SJSA1 (cell line): ENCODE measurements at places on chromosomes 2 and 18. TPM values are rescaled to one million over a fixed set of nuclear protein-coding genes. Genes with fewer than 3 reads are reported as not detected.

GRCh38 chr2:174985614-174986013 lies 19.6 kb downstream of the CHN1 start:
- DNase-seq, result no peak

DNA sequence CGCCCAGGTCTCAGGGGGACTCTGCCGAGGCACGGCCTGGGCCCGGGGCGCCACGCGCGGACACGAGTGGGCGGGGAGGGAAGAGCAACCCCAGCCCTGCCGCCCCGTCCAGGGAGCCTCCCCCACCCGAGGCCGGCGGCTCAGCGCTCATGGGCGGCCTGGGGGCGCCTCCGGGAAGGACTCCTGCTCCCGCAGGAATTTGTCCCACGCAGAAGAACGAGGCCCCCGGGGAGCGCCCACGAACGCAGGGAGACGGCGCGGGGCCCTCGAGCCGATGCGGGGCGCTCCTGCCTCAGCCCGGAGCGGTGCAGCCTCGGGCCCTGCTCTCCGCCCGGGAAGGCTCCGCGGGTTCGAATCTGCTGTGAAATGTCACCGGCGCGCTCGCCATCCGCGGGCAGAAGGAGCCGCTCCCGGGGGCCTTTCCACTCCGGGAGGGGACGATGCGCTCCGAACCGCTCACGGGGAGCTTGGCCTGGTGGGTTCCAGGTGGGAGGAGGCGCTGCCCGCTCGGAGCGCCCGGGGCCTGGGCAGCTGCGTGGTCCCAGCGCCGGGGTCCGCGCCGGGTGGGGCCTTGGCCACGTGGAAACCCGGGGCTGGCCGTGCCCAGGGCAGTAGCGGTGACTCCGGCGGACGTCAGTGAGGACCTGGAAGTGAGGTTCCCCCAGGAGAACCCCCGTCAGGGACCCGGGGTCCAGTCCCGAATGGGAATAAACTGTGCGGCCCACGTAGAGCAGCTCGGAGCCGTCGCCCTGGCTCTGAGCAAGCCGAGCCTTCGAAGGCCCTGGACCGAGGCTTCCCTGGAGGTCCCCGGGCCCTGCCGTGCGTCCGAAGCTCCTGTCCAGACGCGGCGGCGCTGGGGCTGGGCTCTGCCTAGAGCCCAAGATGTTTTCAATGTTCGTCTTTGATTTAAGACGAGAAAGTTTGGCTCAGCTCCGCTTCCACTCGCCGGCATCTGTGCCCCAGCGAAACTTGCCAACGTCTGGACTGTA lies 41.4 kb upstream of the CTDP1 start:
- DNase-seq, result no peak

RHOB gene
- 399 and 453 TPM in 2 replicates for total RNA-seq

HAUS1 gene
- total RNA-seq, result 86.3 and 97.4 TPM in 2 replicates

DNA sequence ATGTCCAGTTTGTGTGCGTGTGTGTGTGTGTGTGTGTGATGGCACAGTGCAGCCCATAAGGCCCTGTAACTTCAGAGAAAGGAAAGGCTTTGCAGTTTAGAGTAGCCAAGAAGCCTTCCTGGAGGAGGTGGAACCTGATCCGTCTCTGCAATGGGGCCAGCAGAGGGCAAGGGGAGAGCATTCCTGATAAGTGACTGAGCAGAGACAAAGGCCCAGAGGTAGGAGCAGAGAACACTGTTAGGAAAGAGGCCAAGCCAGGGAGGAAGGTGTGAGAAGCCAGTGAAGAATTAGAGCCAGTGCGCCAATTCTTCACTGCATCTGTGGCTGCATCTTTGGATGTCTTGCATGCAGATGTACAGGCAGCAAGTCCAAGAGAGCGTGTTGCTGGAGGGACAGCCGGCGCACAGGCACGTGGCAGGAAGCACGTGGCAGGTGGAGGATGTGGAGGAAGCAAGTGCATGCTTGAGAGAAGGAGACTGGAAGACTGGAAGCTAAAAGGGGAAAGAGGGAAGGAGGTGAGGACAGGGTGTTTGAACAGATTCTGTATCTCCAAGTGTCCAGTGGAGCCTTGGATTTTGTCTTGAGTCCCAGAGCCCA lies 196.3 kb downstream of the CTIF start:
- no peak for DNase-seq

DNA sequence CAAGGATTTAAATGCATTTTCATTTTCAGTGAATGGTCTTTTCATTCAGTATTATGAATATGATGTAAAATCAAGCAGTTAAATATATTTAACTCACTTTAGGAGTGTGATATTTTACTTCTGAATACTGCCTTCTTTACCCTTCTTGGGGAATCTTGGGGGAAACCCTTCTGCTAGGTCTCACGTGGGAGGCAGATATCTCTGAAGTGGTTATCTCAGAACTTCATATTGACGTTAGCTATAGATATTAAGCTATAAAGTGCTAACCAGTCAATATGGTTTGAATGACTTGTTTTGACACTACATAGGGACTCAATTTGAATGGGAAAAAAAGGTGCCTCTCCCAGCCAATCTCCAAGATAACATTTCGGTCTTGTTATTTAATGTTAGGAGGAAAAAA lies 9.8 kb downstream of the REL start:
- DNase-seq, result no peak

KIF5C gene
- 0.11 TPM in 1 of 2 replicates, not detected in the other for total RNA-seq

FLACC1 gene
- total RNA-seq, result 0.58 and 0.75 TPM in 2 replicates

DNA sequence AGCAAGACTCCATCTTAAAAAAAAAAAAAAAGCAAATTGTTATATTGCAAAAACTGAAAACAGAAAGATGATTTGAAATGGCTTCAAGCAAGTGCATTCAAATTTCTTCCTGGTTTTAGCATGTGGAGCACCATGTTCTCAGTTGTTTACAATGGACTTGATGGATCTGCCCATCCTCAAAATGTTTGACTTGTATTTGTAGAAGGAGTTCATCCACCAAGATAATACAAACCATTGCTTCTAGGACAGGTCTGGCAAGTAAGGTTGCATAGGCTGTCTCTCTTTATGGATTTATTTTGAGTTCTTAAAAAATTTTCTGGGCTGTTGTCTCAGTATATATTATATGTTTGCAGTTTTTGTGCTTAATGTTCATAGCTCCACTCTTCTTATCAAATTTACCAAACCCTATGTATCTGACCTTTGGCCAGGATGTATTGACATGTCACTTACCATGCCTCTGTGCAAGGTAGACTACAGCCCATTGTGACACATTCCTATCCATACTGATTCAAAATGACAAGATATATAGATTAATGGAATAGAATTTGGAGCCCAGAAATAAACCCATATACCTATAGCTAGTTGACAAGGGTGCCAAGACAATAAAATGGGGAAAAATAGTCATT lies 21.7 kb upstream of the ZCCHC2 start:
- DNase-seq, result no peak

DNA sequence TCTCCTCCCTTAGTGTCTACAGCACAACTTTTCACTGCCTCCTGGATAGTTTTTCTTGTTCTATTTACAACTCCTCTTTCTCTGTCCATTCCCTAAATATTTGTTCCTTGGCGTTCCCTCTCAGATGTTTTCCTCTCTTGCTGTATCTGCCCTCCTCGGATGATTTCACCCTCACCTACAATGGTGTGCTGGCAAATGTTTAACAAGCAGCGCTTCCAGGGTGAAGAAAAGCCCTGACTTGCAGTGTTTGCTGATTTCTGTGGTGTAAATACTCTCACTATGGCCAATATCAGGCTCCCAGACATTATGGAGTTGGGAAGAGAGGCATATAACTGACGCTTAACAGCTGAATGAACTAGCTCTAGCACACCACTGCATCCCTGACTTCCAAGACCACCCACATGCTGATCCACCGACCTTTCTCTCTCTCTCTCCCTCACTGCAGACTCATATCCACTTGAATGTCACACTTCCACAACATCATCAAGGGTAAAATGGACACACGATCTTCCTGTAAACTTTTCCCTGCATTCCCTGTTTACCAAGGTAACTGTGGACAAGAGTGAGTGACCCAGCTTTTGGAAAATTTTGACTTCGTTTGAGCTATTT lies 31.5 kb upstream of the SPTBN1 start:
- DNase-seq, result no peak

DNA sequence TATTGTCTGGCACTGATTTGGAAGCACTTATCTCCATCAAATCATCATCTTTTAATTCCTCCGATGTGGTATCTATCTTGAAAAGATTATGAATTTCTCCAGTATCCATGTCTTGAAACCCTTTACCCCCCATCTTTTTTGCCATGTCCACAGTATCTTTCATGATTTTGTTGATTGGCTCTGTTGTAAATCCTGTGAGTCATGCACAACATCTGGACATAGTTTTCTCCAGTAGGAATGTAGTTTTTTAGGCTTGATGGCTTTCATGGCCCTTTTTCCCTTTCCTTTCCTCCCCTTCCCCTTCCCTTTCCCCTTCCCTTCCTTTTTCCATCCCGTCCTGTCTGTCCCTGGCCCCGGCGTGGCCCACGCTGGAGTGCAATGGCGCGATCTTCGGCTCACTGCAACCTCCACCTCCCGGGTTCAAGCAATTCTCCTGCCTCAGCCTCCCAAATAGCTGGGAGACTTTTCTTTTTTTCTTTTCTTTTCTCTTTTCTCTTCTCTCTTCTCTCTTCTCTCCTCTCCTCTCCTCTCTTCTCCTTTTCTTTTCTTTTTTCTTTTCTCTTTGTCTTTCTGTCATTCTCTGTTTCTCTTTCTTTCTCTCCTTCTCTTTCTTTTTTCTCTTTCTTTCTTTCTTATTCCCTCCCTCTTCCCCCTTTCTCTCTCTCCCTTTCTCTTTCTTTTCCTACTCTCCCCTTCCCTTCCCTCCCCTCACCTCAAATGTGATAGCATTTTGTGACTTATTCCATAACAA lies 18.4 kb upstream of the ZNF638 start:
- no peak for DNase-seq

GRCh38 chr2:211620986-211621385 lies 917.6 kb downstream of the ERBB4 start:
- DNase-seq, result no peak

- no peak for DNase-seq
These were observed 990.2 kb downstream of the TSN start for GRCh38 chr2:122745603-122746002.

CCDC74A gene
- total RNA-seq, result 0.63 and 4.3 TPM in 2 replicates

DNA sequence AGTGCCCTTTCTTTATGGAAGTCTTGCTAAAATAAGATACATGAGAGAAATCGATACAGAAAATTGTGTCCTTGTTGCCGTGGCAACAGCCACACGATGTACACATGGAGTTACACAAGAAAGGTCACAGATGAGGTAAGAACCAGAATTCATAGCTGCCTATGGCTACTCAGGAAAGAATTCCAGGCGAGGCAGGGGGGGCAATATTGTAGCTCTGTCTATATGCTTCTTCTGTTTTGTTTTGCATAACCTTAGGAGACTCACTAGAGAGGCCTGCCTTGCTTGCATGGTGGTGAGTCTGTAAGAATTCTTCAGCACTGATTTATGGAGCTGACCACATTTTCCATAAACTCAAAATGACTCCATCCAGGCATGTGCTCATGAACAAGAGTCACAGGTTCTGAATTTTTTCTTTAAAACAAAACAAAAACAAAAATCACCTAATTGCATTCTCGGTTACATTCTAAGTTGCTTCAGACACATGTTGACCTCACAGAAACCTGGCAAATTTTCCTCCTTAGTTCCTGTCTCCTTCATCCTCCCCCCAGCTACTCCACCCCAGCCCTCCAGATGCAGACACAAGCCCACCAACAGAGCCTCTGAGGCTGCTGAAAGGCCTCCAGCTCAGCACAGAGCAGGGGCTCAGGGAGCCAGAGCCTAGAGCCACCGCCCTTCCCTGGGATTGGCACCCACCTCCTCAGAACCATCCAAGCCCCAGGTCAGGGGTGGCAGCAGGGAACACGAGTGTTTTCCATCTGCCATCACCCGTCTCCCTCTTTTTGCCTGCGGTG lies 183.5 kb downstream of the ANTXR1 start:
- DNase-seq, result peak; percentile 87

GRCh38 chr2:216546241-216546640 lies 47.6 kb downstream of the RPL37A start:
- no peak for DNase-seq

DNA sequence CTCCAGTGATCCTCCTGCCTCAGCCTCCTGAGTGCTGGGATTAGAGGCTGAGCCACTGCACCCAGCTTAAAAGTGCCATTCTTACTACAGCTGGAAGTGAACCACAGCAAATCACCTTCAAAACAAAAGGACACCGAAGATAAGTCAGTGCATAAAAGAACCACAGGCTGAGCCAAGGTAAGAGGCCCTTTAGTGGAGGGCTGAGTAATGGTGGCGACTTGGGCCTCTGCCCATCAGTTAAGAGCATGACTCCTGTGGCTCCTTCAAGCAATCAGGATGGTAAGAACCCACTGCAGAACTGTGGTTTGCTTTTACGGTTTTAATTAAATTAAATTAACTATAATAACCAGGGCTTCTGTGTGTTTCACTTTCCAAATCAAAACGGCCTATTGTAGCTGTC lies 75.1 kb downstream of the CTAGE1 start:
- DNase-seq, result peak; percentile 65

GRB14 gene
- total RNA-seq, result not detected in 2 replicates

DNA sequence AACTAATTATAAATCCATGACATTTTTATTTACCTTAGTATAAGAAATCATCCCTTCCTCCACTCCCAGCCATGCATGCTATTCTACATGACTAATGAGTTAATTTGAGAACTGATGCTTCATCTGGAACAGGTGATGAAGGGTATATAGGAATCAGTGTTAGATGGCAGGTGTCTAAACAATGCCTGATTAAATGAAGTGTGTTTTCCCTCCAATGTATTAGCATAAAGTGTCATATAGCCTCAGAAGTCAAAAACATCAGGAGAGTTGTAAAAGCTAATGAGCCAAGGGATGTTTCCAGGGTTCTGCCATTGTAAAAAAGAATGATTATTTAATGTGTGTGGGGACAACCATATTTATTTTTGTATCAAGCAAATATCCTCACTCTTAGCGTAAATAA lies 913.8 kb downstream of the DCC start:
- DNase-seq, result no peak

DNA sequence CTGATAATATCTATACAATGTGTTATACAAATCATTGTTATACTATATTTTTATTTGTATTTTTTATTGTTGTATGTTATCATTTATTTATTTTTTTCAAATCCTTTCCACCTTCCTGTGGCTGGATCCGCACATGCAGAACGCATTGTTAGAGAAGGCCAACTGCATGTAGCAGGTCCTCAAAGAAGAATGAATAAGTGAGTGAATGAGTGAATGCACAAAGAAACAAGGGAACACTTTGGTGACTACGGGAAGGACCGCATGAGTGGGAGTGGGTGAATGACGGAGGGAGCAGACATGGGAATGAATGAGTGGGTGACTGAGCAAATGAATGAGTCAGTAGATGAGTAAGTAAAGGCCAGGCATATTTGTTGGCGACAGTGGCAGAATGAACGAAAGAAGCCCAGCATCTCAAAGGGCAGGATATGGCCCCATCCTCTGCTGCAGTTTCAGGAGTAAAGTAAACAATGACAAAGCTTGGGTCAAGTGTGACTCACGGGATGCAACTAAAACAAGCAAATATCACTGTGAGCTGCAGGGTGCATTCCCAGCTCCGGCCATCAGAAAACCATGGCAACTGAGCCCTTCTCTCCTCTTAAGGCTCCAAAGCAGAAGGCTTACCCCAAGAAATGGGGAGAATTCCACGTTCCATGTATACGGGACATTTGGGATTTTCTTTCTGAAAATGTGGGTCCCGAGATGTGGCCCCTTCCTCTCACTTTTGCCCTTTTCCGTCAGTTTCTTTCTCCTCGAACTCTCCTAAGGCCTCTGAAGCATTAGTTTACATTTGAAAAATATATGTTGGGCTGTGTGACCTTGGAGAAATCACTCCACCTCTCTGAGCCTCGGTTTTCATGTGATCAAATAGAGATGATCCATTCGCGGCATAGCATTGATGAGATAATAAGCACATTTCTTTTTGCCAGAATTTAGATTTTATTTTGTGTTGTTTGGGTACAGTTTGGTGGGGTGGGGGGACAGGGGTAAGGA lies 24.5 kb downstream of the KCNF1 start:
- DNase-seq, result peak; percentile 93
